ENCODE measurements at places on chromosomes 1 and 21.

DNA sequence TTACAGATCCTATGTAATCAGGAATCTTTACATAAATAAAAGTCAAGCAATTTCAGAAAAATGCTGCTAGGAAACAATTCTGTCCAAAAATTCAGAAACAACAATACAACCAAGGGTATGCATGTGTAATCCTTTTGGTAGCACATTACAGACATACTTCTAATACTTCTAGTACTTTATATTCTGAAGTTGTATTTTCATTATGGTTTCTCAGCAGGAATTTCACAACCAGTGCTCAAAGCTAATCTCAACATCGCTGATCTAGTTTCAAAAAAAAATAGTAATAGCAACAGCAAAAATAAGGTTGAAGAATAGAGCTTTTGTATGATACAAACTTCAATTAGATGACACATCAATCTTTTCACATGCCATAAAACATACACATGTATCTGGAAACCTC is 545.2 kb downstream of the LTN1 start:
- peak; percentile 12 for DNase-seq

DNA sequence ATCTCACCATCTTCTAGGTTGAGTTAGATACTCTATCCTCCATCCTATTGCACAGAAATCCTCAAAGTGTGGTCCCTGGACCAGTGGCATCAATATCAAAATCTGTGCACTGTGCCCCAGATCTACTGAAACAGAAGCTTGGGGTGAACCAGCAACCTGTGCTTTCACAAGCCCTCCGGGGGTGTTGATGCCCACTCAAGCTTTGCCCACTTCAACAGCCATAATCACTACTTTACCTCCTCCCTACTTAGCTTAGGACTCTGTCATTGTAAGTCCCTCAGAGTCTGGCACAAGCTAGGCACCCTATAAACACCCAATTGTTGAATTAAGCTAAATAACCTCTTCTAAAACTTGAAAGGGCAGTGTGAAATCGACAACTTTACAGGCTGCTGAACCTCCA is 144.2 kb upstream of the SOD1 start:
- no peak for DNase-seq

GRCh38 chr1:67489643-67490042 is 59.4 kb upstream of the SERBP1 start:
- no peak for DNase-seq

- no peak for DNase-seq
These were observed 81.6 kb upstream of the KCNE2 start for GRCh38 chr21:34282223-34282622.

DNA sequence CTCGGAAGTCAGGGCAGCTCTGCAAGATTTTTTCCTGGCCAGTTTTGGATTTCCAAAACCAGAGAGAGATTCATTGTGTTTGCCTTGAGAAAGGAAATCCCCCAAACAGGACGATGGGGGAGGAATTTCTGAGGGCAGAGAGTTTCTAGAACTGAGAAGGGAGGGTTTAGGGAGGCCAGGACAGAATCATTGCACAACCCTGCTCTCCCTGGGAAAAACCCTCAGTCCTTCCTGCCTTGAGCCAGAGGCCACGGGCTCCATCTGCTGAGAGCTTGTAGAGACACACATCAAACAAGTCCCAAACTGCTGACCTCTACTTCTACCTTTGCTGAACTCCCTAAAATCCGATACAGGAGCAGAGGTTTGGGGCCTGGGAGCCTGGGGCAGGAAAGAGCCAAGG is 99.7 kb downstream of the NMNAT2 start:
- DNase-seq: peak; percentile 81

- DNase-seq: no peak
These were observed 10.8 kb downstream of the OLIG1 start for GRCh38 chr21:33080776-33081175.

GRCh38 chr1:174359454-174359805 is 88.3 kb upstream of the GPR52 start:
- no peak for DNase-seq

- DNase-seq: no peak
These were observed 139.8 kb downstream of the RYR2 start for GRCh38 chr1:237181743-237182317.

DNA sequence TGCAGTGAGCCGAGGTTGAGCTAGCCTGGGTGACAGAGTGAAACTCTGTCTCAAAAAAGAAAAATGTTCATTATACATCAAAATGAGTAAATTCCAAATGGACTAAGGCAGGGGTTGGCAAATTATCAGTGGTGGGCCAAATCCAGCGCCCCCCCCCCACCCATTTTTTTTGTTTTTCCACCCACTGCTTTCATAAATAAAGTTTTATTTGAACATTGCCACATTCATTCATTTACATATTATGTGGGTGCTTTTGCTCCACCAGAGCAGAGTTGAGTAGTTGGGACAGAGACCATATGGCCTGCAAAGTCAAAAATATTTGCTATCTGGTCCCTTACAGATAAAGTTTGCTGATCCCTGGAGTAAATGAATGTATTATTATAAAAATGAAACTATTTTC is 99.4 kb downstream of the ZMYM4 start:
- no peak for DNase-seq

DNA sequence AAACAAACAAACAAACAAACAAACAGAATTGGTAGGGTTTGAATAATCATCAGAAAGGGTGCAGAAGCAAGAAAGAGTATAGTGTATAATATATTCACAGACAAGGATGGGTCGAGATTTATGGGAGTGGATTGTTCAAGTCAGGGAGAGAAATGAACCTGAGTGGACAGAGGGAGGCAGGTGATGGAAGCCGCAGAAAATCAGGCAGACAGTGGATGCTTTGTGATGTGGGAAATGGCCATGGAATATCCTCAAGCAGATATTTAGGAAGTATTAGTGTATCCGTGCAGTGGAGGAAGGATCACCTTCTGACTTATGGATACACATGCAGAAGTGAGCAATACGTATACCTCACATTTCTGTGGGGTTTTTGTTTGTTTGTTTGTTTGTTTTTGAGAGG is 14.0 kb upstream of the SLC45A1 start:
- DNase-seq: no peak

GRCh38 chr1:19704247-19705113 is 39.8 kb downstream of the HTR6 start:
- peak; percentile 91 for DNase-seq

DNA sequence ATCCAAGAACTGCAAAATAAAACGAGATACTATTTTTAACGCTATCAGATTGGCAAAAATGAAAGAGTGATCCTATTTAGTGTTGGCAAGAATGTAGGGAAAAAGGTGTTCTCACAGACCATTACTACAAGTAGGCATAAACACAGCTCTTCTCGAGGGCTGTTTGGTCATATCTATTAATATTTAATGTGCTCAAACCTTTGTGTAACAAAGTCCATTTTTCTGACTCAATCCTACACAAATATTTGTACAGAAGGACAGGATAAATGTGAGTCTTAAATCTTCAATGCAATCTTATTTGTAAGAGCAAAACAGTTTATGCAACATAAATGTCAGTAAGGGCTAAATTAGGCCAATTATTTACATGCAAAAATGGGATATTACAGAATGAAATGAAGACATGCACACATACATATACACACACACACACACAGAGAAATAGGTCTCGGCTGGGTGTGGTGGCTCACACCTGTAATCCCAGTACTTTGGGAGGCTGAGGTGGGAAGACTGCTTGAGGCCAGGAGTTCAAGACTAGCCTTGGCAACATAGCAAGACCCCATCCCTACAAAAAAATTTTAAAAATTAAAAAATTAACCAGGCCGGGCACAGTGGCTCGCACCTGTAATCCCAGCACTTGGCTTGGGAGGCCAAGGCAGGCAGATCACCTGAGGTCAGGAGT is 17.7 kb downstream of the DHCR24 start:
- no peak for DNase-seq

DNA sequence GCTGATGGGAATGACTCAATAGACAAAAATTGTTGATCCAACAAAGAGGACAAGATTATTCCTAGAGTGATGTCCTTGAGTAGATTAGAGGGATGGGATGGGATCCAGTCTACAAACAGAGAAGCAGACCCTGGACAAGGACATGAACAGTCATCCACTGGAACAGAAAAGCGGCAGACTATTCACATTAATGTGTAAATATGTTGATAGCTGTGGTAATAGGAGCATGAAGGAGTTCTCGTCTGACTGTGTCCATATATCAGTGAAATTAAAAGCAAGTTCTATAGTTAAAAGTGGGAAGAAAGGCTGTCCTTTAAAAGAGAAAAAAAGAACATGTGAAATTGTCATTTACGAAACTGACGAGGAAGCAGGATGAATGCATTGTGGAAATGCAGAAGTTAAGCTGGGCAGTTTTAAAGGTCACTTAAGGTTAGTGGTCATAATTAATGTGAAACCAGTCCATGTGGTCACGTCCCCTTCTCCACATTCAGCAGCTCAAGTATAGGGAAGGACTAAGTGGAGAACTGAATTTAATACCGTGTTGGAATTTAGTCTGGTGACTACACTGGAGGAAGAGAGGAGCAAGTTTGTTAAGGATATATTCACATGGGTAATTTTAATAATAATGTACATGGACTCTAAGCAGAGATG is 62.1 kb downstream of the PIK3R3 start:
- DNase-seq: no peak

- no peak for DNase-seq
These were observed 46.5 kb downstream of the PKP1 start for GRCh38 chr1:201329801-201330200.

DNA sequence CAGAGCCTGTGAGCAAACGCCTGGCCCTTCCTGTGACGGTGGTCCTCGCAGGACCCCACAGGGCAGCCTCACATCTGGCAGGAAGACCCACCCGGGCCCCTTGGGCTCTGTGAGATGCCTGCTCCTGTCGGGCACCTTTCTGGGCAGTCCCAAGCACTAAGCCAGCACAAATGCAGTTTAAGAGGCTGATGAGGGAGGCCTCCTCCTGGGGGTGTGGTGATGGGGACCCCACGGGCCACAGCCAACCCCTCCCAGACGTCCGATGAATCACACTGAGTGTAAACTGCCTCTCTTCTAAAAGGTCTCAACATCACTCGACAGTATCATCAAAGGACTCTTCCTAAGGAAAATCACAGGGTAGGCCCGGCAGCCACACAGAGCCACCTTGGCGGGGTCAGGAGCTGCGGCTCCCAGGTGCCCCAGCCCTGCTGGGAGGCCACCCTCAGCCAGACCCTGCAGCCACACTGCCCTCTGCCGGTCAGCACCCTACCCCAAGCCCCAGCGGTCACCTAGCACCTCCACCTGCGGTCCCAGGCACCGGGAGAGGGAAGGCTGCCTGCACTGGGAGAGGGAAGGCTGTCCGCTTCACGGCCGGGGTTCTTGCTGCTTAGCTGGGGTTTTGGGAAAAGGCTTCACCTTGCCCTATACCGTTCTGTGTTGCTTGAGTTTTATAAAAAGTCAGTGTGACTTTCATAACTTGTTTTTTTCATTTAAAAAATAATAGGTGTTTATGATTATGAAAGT is 3.9 kb upstream of the PRKCZ start:
- DNase-seq: no peak

All from hepatic stellate cell (primary cell).